ENCODE measurements at places on chromosomes 11 and 22.

GRCh38 chr11:42465623-42466022, 846.2 kb upstream of the API5 start:
- no peak for DNase-seq

- peak; percentile 53 for DNase-seq
Measured at GRCh38 chr22:50105208-50106100, 15.6 kb downstream of the MOV10L1 start.

GRCh38 chr11:2420502-2421225, 20.1 kb downstream of the TSSC4 start:
- peak; percentile 55 for DNase-seq

- DNase-seq: peak; percentile 10
Measured at GRCh38 chr22:24727218-24727851, 47.2 kb downstream of the PIWIL3 start.

DNA sequence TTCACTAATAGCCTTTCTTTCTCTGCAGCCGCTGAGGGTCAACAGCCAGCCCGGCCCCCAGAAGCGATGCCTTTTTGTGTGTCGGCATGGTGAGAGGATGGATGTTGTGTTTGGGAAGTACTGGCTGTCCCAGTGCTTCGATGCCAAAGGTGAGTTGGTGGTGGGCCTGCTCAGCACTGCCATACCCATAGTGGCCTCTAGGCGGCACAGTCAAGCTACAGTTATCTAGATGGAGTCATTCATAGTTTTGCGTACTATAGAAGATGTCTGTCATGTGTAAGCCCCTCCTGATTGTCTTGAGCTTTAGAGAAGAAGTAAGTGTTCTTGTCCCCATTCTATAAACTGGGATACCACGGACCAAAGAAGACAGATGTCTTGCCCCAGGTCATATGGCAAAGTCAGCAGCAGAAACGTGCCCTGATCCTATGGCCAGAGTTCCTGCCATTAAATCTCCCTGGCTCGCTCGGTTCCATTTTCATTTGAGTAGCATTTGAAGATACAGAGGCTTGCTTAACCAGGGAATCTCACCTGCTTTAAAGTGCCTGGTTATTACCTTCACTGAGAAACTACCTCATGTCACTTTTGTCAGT, 42.1 kb upstream of the CRTAM start:
- no peak for DNase-seq
